Activated CD8-positive, alpha-beta T cell treated with anti-CD3 and anti-CD28 coated beads, Interleukin-2, amount 10 ng/mL, durations not matched to agents 7 days and 5 days (primary cell): ENCODE measurements at places on chromosomes 16 and 17.

DNA sequence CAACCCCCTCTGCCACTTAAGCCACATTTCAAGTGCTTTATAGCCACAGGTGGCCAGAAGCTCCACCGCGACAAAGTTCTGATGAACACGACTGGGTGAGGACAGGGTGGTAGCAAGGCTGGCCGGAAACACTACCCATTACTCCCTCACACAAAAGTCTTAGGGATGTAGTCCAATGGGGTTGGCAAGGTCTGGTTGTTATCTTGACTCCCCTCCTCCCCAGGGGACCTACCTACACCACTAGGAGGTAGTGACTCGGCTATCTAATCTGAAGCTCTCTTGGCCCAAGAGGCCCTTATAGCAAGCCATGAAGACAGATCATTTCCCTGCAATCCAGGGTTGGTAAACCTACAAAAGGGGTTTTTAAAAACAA, 8.4 kb downstream of the LITAFD start:
- DNase-seq, result no peak
- peaks cover 6% of the 10 kb centered on the region for H3K4me1 ChIP-seq
- no peak overlapping the region for H3K4me3 ChIP-seq
- peaks cover 54% of the 10 kb centered on the region for H3K36me3 ChIP-seq

GRCh38 chr16:87143661-87144121, 173.5 kb downstream of the C16orf95 start:
- no peaks in the 10 kb centered on the region for H3K36me3 ChIP-seq
- no peak overlapping the region for H3K4me3 ChIP-seq
- no peaks in the 10 kb centered on the region for H3K4me1 ChIP-seq
- no peak for DNase-seq
- no peaks in the 10 kb centered on the region for H3K27me3 ChIP-seq

DNA sequence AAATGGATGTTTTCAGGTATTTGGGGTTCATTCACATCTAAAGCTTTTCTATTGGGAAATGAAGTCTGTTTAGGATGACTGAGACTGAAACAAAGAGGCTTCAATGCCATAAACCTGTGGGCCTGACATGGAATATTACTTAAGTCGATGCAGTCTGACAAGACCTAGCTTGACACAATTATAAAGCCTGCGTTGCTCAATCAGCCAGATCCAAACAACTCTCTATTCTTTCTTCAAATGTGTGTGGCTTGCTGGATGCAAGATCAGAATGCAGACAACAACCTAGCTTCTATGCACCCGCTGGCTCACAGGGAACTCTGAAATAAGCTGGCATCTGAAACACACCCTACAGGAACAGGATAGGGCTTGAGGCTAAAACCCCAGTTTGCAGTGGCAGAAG, 40.0 kb downstream of the RFFL start:
- DNase-seq, result no peak
- peaks cover 43% of the 10 kb centered on the region for H3K4me1 ChIP-seq
- peaks cover 22% of the 10 kb centered on the region for H3K36me3 ChIP-seq
- no peaks in the 10 kb centered on the region for H3K27me3 ChIP-seq

- no peaks in the 10 kb centered on the region for H3K27me3 ChIP-seq
- H3K36me3 ChIP-seq, result no peaks in the 10 kb centered on the region
- no peak overlapping the region for H3K27ac ChIP-seq
- no peak for DNase-seq
Observed at GRCh38 chr16:73183611-73184092, 135.7 kb upstream of the ZFHX3 start.

DNA sequence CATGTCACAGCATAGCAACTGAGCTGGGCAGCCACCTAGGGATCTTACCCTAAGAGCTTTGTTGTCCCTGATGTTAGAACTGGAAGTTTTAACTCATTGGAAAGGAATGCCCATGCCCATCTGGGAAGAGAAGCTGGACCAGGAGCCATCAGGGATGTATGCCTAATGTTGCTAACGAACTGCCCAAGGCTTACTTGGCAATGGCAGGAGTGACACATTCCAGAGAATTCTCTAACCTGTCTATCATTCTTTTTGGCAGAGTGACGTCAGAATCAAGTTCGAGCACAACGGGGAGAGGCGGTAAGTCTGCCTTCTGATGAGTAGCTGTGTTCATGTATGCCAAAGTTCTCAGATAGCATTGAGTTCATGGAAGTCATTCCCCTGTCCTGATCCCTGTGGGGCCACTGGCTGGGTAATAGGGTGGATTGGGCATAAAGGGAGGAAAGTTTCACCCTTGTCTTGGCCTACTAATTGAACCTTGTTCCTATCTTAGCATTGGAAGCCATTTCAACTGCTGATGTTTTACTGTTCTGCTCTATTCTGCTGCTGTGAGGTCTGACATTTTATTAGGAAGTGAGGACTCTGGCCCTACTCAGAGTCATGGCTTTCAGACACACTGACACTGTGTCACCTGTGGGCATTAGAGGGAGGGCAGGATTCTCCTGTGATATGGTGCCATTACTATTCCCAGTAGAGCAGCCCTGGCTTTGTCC, 23.7 kb downstream of the MAP3K3 start:
- no peaks in the 10 kb centered on the region for H3K27me3 ChIP-seq
- H3K36me3 ChIP-seq, result peaks cover 34% of the 10 kb centered on the region
- H3K4me1 ChIP-seq, result peaks cover 16% of the 10 kb centered on the region
- H3K4me3 ChIP-seq, result no peak overlapping the region
- DNase-seq, result no peak

GRCh38 chr17:34614698-34615097, 35.3 kb downstream of the TMEM132E start:
- DNase-seq, result no peak
- H3K4me1 ChIP-seq, result peaks cover 2% of the 10 kb centered on the region
- H3K4me3 ChIP-seq, result no peak overlapping the region
- no peak overlapping the region for H3K27ac ChIP-seq
- H3K27me3 ChIP-seq, result peaks cover 43% of the 10 kb centered on the region

- H3K4me1 ChIP-seq, result peaks cover 25% of the 10 kb centered on the region
- DNase-seq, result peak; percentile 54
- H3K27ac ChIP-seq, result peak overlapping the region; percentile 52
- peak overlapping the region; percentile 48 for H3K4me3 ChIP-seq
- H3K36me3 ChIP-seq, result no peaks in the 10 kb centered on the region
Observed at GRCh38 chr17:75077496-75078283, 10.1 kb upstream of the SLC16A5 start.

GRCh38 chr17:9120471-9120870, 99.2 kb downstream of the NTN1 start:
- H3K27me3 ChIP-seq, result peaks cover 6% of the 10 kb centered on the region
- no peak overlapping the region for H3K4me3 ChIP-seq
- no peak overlapping the region for H3K27ac ChIP-seq
- H3K36me3 ChIP-seq, result no peaks in the 10 kb centered on the region
- peaks cover 4% of the 10 kb centered on the region for H3K4me1 ChIP-seq
- peak; percentile 24 for DNase-seq

GRCh38 chr16:22787466-22788192, 26.3 kb upstream of the HS3ST2 start:
- H3K27me3 ChIP-seq, result peaks cover 9% of the 10 kb centered on the region
- peaks cover 6% of the 10 kb centered on the region for H3K4me1 ChIP-seq
- peak; percentile 27 for DNase-seq
- H3K36me3 ChIP-seq, result no peaks in the 10 kb centered on the region
- no peak overlapping the region for H3K27ac ChIP-seq

DNA sequence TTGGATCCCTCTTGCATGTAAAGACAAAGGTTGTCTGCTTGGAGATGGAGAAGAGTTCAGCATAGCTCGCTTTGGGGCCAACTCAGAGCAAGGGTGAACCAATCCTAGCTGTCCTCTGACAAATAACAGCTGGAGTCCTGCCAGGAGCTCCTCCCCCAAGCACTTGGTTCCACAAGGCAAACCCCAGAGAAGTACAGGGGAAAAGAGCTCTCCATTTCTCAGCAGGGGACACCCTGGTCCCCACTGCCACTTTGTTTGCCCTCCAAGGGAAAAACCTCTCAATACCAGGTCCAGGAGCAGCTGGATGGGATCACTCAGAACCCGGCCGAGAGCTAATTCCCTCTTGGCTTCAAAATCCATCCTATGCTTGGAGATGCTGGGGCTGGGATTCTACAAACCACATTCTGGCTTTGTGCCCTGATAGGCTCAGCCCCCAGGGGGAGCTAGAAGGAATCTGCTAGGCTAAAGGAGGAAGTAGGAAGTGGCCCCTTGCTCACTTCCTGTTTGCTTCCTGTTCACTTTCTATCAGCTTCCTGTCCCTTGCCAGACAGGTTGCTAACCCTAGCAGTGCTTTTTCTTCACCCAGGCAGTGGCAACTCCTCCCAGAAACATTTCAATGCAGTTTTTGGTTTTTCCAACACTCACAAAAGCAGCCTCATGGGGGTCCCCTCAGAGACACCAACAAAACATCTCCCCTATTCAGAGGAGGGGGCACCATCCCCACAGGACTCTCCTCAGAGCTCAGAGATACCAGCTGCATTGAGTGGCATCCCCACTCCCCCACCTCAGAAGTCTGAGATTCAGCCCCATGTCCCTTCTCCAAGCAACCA, 30.7 kb downstream of the CDRT4 start:
- peaks cover 38% of the 10 kb centered on the region for H3K36me3 ChIP-seq
- DNase-seq, result peak; percentile 64
- peaks cover 18% of the 10 kb centered on the region for H3K4me1 ChIP-seq
- no peak overlapping the region for H3K4me3 ChIP-seq

DNA sequence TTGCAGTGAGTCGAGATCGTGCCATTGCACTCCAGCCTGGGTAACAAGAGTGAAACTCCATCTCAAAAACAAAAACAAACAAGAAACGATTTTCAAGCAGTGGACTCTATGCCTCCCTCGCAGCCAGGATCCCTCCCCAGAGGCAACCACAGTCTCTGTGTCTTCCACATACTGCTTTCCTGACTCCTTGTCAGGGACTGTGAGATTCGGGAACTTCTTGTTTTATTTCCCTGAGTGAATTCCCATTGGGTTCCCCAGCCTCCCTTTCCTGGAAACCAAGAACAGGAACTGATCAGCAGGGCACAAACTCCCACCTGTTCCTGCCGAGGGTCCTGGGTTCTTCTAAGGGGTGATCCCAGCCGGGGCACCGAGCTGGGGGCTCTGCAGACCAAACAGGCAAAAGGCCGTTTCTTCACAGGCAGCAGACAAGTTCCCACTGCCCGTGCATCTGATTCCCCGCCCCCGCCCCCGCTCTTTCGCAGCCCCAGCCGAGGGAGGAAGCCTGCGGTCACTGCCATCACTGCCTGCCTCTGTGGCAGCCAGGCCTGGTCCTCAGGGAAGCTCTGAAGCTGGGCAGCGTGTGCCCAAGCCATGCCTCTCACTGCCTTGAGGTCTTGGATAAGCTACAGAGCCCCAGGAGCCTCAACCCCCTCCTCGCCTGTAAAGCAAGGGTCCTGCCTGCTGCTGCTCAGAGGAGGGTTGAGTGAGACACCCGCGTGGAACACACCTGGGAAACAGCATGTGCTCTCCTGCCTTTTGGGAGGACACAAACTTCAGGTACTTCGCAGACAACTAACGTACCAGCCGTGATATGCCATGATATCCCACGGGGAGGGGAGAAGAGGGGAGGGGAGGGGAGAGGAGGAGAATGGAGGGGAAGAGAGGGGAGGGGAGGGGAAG, 5.5 kb upstream of the PIEZO1 start:
- H3K27me3 ChIP-seq, result no peaks in the 10 kb centered on the region
- peak overlapping the region; percentile 92 for H3K27ac ChIP-seq
- peaks cover 1% of the 10 kb centered on the region for H3K36me3 ChIP-seq
- H3K4me3 ChIP-seq, result peak overlapping the region; percentile 71

- H3K27ac ChIP-seq, result peak overlapping the region; percentile 97
- no peak for DNase-seq
- H3K27me3 ChIP-seq, result no peaks in the 10 kb centered on the region
- peak overlapping the region; percentile 81 for H3K4me3 ChIP-seq
Observed at GRCh38 chr17:29616300-29617048, 6.2 kb downstream of the CORO6 start.

DNA sequence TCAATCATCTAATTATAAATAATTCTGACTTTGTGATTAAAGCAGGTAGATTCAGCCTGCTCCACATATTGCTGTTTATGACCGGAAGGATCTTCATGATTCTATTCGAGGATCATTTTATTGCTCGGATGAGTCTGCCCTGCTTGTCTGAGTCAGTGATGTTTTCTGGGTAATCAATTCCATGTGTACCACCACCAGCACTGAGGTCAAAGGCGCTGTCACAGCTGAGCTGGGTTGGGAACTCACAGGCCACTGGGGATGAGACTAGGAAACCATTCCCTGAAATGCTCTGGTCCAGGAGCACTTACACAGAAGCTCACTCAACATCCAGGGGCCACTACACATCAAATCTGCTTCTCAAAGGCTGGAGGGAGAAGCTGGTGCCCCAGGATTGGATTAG, 30.4 kb upstream of the ERN1 start:
- no peak for DNase-seq
- H3K27me3 ChIP-seq, result no peaks in the 10 kb centered on the region
- H3K36me3 ChIP-seq, result no peaks in the 10 kb centered on the region
- H3K4me1 ChIP-seq, result peaks cover 2% of the 10 kb centered on the region

GRCh38 chr16:16027728-16028310, 78.4 kb downstream of the ABCC1 start:
- no peak overlapping the region for H3K4me3 ChIP-seq
- H3K4me1 ChIP-seq, result peaks cover 30% of the 10 kb centered on the region
- no peaks in the 10 kb centered on the region for H3K27me3 ChIP-seq

DNA sequence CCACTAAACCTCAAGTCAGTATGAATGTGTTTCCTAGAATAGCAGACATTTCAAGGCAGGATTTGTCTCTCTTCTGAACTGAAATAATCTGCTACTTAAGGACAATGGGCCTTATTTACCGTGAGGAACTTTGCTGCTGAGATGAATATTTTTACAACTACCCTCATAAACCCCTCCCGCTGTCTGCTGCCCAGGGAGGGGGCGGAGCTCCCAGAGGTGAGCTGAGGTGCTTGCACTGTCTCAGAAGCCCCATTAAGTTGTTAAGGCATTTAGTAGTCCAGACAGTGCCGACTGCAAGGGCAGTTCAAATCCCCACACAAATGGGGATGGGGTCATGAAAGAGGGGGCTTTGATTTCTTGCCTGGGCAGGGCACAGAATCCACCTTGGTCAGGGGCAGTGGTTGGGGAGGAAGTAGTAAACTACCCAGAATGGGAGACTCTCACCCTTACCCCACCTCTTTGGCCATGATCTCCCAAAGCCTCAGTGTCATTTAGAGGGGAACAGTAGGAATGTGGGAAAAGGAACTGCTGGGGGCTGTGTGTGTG, 19.2 kb downstream of the HNF1B start:
- no peaks in the 10 kb centered on the region for H3K36me3 ChIP-seq
- DNase-seq, result no peak
- H3K4me3 ChIP-seq, result no peak overlapping the region
- H3K27ac ChIP-seq, result no peak overlapping the region

GRCh38 chr17:27496005-27496404, 39.8 kb downstream of the KSR1 start:
- H3K27me3 ChIP-seq, result no peaks in the 10 kb centered on the region
- DNase-seq, result no peak
- no peak overlapping the region for H3K27ac ChIP-seq
- H3K4me1 ChIP-seq, result peaks cover 14% of the 10 kb centered on the region
- no peak overlapping the region for H3K4me3 ChIP-seq

DNA sequence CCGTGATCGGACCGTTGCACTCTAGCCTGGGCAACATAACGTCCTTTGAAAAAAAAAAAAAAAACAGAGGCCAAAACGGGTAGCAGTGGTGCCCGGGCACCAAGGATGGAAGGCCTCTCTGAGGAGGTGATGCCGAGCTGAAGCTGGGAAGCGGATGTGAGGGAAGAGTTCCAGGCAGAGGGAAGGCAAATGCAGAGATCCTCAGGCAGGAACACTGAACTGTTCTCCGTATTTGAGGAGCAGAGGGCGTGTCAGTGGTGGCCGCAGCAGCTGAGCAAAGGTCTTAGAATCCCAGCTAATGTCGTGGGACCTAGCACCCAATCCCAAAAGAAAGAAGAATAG, 656 bp upstream of the KCTD13 start:
- DNase-seq, result no peak
- peaks cover 3% of the 10 kb centered on the region for H3K27me3 ChIP-seq
- H3K27ac ChIP-seq, result peak overlapping the region; percentile 93
- H3K4me3 ChIP-seq, result peak overlapping the region; percentile 85

GRCh38 chr17:13135506-13135905, 117.7 kb upstream of the ELAC2 start:
- no peak overlapping the region for H3K4me3 ChIP-seq
- H3K4me1 ChIP-seq, result no peaks in the 10 kb centered on the region
- DNase-seq, result no peak
